ENCODE measurements at places on chromosomes 16 and 17.

DNA sequence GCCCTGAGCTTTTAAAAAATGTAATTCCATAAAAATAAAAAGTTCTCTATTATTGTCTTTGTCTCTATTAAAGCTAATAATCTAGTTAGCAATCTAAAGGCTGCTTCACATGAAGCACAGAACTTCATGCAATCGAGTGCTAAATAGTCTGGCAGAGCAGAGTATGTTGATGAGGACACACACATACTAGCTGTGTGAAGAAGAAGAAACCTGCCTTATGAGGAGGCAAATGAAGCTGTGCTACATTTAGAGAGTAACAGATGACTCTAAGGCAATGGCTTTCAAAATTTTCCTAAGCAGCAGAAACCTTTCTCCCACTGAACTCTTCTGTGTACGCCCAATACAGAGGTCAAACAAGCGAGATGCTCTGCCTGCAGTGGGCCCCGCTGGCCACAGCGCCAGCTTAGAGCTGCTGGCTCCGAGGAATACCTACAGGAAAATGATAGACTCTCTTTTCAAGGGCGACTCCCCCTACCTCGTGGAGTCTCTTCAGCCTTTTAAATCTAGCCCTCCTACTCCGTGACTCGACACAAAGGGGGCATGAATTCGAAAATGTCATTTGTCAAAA lies 39.2 kb downstream of the GNA13 start:
- no peak for DNase-seq

GRCh38 chr17:10622617-10623485 lies 34.3 kb downstream of the MYH3 start:
- DNase-seq, result no peak

- DNase-seq, result no peak
Measured at GRCh38 chr16:30747331-30747730, 894 bp upstream of the PHKG2 start.

- no peak for DNase-seq
Measured at GRCh38 chr16:66953462-66954096, 7.5 kb upstream of the CES3 start.

- no peak for DNase-seq
Measured at GRCh38 chr16:84878770-84879169, 59.0 kb downstream of the CRISPLD2 start.

DNA sequence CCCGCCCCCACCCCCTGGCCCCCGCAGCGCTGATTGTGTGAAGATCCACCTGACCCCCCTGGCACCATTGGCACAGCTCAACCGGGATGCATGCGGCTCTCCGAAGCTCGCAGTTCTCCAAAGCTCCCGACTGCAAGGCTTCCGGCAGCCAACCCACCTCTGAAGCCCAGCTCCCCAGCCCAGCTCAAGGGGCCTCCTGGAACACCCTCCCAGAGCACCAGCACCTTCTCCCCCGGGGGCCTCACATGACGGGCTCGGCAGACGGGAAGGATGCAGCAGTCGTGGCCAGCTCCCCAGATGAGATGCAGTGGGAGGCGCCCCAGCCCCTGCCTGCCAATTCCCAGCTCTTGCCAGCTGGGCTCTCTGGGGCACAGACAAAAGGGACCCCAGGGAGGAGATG lies 215.3 kb downstream of the ZNF423 start:
- no peak for DNase-seq

DNA sequence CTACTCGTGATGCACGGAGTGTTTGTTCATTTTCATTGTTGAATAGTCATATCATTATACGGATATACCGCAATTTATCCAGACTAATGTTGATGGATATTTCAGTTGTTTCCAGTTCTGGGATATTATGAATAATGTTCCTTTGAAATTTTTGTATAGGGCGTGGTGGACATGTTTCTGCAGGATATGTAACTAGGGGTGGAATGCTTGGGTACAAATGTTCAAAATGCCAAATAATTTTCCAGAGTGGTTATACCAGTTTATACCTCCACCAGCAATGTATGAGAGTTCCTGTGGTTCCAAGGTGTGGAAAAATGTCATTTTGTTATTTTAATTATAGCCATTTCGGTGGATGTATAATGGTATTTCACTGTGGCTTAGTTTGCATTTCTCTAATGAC lies 53.6 kb downstream of the NUP88 start:
- no peak for DNase-seq

DNA sequence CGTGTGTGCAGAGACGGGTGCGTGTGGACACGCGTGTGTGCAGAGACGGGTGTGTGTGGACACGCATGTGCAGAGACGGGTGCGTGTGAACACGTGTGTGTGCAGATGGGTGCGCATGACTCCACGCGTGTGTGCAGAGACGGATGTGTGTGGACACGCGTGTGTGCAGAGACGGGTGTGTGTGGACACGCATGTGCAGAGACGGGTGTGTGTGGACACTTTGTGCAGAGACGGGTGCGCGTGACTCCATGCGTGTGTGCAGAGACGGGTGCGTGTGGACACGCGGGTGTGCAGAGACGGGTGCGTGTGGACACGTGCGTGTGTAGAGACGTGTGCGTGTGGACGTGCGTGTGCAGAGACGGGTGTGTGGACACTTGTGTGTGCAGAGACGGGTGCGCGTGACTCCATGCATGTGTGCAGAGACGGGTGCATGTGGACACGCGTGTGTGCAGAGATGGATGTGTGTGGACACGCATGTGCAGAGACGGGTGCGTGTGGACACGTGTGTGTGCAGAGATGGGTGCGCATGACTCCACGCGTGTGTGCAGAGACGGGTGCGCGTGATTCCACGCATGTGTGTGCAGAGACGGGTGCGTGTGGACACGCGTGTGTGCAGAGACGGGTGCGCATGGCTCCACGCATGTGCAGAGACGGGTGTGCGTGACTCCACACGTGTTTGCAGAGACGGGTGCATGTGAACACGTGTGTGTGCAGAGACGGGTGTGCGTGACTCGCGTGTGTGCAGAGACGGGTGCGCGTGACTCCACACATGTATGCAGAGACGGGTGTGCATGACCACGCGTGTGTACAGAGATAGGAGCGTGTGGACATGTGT lies 1.6 kb upstream of the CD7 start:
- no peak for DNase-seq

DNA sequence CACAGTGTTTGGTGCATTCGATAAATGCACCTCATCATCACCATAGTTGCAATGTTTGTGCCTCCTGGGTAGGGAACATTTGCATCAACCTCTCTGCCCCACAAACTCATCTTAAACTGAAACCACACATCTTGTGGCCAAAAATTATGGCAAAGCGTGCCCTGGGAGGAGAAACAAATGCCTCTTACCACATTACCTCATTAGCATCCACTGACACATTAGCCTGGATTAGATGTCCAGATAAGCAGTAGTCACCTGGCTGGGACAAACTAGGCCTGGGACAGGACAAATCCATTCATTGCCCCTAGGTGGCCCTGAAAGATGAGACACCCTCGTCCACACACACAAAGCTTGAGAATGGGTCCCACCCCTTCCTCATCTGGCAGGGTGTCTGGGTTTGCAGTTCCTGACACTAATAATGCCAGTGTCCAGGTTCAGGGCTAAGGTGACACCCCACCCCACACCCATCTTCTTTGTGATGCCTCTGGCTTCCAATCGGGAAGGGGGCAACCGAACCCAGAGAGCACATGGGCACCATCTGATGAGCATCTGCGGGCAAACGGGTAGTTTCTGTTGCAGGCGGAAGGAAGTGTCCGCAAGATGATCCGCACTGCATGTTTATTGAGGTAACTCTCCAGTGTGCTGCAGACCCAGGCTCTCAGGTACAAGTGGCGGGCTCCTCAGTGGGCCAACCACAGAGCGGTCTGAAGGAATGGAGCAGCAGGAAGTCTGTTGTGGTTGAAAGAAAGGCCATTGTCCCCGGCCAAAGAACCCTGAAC lies 8.6 kb downstream of the XYLT1 start:
- DNase-seq, result no peak

- no peak for DNase-seq
Measured at GRCh38 chr17:12622726-12623125, 43.0 kb upstream of the MYOCD start.

DNA sequence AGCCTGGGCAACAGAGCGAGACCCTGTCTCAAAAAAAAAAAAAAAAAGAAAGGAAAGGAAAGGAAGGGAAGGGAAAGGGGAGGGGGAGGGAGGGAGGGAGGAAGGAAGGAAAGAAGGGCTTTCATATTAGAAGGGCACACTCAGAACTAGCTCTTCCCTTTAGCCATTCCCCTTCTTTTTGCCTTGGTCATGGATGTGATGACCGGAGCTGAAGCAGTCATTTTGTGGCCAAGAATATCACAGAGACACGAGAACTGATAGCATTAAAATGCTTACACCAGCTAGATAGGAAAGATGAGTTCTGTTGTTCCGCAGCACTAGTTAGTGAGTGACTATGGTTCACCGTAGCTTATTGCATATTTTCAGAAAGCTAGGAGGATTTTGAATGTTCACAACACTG lies 32.8 kb upstream of the TNRC6A start:
- DNase-seq, result no peak

DNA sequence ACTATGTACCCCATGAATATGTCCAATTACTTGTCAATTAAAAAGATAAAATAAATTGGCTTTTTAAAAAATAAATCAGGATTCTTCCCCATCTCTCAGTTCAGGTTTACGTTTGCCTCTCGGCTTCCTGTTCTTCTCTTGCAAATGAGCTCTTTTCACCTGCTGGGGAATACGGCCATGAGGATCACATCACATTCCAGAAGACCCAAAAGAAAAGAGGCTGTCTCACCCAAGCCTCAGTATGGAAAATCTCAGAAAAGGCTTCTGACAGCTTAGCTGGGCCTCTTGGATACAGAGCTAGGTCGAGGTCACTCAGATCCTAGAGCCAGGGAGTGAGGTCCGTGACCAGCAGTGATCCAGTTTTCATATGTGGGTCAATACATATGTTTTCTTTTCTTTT lies 171.2 kb upstream of the SDK2 start:
- no peak for DNase-seq

GRCh38 chr16:4240624-4241023 lies 1.3 kb downstream of the SRL start:
- no peak for DNase-seq

- no peak for DNase-seq
Measured at GRCh38 chr16:12186774-12187335, 210.3 kb downstream of the SNX29 start.

DNA sequence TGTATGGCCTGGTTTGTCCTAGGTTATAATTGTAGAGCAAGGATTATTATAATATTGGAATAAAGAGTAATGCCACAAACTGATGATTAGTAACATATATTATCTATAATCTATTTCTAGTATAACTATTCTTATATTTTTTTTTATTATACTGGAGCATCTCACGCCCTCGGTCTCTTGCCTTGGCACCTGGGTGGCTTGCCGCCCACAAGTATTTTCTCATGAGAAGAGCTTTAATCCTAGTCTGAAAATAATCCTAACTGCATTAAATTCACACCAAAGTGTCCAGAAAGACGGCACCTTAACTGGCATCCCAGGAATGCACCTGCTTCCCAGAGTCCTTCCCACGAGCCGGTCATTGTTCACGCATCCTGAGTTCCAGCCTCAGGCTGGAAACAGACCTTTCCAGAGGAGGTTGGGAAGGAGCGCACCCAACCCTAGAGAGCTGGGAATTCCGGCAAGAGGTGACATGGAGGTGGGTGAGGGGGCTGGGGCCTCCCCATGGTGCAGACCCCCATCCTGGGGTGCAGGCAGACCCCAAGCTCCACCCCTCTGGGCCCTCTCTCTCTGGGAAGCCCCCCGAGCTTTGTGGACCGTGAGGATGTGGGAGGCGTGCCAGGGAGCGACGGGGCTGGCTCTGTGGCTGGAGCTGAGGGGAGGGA lies 15.9 kb downstream of the CHMP1A start:
- DNase-seq, result no peak

DNA sequence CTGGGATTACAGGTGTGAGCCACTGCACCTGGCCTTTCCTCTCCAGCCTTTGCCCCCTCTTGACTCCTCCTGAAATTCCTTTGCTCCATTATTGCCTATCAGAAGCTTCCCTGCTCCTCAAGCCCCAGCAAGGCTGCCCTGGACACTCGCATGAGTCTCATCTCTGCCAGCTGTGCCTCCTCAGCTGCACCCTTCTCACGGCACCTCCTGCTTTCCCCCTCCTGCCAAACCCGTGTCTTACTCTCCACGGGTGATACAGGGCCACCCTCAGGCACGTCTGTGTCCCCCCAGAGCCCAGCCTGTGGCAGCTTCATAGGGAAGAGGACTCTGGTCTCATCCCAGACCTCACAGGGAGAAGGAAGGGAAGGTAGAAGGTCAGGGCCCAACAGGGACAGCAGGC lies 15.4 kb downstream of the G6PC3 start:
- DNase-seq, result no peak

DNA sequence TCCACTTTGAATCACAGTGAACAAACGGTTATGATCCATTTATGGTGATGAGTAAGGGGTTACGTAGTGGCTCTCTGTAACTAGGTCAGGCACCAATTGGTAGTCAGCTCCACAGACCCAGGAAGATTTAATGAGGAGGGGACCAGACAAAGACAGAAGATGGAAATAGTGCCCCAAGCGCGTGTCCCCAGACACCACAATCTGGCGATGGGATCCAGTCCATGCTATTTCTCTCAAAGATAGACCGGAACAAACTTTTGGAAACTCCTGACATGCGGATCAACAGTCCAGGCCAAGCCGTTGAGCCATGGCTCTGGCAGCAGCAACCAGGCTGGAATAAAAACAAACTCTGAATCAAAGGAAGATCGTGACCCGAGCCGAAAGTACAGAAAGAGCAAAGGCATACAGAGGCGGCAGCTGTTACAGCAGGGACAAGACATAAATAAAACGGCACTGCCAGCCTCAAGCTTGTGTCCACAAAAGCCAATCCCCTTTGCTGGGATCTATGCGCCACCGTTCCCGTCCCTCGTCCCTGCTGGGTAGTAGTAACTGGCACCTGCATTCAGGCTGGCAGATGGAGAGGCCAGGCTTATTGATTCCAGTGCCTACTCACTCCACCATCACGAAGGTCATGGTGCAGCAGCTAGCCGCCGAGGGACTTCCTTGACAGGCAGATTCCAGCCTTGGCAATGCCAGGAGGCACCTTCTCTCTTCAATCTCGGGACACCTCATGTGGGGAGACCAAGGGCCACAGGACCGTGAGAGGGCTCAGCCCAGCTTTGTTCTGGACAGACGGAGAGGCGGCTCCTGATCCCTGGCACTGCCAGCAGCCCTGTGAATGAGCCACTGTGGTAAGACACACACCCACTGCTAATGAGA lies 50.2 kb downstream of the CDH11 start:
- DNase-seq, result peak; percentile 34

DNA sequence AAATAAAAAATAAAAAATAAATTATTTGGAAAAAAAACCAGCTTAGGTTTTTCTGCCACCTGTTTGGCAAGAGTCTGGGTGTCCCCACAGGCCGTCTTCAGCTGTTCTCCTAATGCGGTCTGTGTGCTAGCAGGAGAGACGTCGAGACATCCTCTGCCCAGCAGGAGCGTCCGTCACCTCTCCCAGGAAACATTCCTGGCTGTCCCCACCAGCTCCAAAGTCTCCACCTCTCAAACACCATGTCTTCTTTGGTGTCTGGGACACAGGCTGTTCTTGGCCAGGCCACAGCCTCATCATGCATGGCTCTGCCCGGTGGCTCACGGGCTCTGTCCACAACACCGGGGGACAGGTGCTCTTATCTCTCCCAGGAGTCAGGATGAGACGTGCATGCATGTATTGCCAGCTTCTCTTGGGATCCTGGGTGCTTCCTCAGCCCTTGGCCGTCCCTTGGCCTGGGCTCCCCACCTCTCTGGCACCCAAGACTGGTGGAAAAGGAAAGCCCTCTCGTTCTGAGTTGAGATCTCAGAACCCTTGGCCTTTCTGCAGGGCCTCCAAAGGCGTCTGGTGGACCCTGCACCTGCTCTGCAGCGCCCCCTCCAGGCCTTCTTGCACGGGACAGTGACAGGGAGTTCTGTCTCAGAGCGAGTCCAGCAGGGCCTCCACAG lies 84.9 kb upstream of the CBX4 start:
- DNase-seq, result no peak

All from lower leg skin (tissue), 4 donors.